Ovary (tissue), 10 donors: ENCODE measurements at places on chromosomes 2 and 18. TPM values are rescaled to one million over a fixed set of nuclear protein-coding genes. Genes with fewer than 3 reads are reported as not detected.

Gene SDC1
- 3.8 TPM for total RNA-seq

Gene GKN2
- not detected for total RNA-seq

DNA sequence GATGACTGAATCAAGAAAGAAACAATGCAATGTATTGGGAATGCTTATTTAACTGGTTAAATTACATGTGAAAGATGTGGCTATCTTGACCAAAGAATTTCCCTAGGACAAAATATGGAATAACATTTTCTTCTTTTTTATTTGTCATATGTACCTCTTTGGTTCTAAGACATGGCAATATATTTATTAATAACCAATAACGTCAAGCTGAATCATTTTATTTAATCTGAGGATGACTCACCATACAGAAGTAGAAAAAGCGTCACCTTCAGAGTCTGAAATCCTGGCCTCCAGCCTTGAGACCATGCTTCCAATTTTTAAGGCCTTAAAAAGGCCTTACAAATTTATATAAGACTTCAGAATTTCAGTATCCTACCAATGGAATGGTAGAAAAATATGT lies 1464.9 kb downstream of the SUCLG1 start:
- no peak for DNase-seq

Gene TDRD15
- total RNA-seq: not detected

Gene RAB10
- total RNA-seq: 90.4 TPM

- no peak for DNase-seq
Measured at GRCh38 chr18:2451556-2451955, 119.7 kb downstream of the METTL4 start.

DNA sequence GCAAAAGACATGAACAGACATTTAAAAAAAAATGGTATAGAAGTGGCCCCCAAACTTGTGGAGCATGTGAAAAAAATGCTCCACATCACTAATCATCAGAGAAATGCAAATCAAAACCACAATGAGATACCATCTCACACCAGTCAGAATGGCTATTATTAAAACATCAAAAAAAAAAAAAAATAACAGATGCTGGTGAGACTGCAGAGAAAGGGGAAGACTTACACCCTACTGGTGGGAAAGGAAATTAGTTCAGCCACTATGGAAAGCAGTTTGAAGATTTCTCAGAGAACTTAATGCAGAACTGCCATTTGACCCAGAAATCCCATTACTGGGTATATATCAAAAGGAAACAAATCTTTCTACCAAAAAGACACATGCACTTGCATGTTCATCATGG lies 164.8 kb downstream of the RIT2 start:
- no peak for DNase-seq

Gene MBD1
- 67.2 TPM for total RNA-seq

DNA sequence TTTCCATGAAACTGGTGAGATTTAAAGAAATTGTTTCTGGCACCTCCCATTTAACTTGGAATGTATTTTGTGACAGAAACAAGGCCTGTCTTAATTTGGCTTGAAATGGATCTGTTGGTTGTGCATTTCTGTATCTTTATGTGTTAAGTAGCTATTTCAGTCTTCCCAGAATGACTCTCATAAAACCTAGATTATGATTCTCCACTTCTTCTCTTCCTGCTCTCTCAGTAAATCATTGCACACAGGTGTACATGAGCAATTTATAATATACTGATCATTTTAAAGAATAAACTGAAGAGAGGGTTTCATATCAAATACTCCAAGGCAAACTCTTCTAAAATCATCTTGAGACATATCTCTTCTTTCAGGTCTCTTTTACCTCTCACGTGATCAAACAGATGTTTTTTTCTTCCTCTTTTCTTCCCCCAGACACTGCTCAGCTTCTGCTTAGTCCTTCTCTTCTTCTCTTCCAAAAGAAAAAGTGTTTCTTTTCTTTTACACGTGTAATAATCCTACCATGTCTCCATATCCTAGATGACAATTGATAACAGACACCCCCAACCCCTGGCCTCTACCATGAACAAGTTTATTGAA lies 112.0 kb downstream of the PPP1R1C start:
- no peak for DNase-seq

DNA sequence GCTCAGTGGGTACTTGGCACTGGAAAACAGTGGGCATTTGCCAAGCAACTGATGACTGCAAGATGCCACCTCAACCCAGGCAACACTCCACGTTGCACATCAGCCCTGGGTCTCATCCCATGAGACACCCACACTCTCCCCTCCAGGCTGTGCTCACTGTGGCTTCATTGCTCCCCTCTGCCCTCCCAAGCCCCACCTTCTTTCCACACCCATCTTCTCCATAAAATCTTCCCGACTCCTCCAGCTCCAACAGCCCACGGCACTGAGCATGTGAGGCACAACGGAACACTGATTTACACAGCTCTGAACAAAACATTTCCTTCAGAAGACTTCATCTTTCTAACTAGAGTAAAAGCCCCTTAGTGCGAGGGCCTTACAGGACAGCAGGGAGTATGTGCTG lies 117.8 kb upstream of the ACAA2 start:
- DNase-seq: no peak

- no peak for DNase-seq
Measured at GRCh38 chr2:174749793-174750192, 14.5 kb downstream of the CHRNA1 start.

Gene LIMS2
- 41.4 TPM for total RNA-seq

Gene GCG
- not detected for total RNA-seq
